GM18507 (cell line): ENCODE measurements at places on chromosomes 2 and 18.

DNA sequence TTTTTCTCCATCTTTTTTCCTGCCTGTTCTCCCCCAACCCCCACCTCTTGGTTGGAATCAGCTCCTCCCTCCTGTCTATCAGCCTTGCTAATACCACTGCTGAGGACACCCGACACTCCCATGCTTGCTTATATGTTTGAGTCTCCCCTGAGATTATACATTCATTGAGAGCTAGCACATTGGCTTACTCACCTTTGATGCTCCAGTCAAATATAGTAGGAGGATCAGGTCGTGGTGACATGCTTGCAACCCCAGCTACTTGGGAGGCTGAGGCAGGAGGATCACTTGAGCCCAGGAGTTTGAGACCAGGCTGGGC, 91.5 kb upstream of the CCBE1 start:
- DNase-seq, result no peak

GRCh38 chr18:57077005-57077765, 69.7 kb upstream of the BOD1L2 start:
- no peak for DNase-seq

- DNase-seq, result no peak
Measured at GRCh38 chr2:206086716-206087350, 859 bp upstream of the INO80D start.

- DNase-seq, result no peak
Measured at GRCh38 chr2:217906798-217907197, 96.0 kb downstream of the TNS1 start.

GRCh38 chr18:41881285-41881684, 73.7 kb upstream of the PIK3C3 start:
- DNase-seq, result no peak

GRCh38 chr2:168884975-168885374, 5.3 kb downstream of the SPC25 start:
- no peak for DNase-seq

- DNase-seq, result no peak
Measured at GRCh38 chr2:216469661-216470060, 29.0 kb upstream of the RPL37A start.

GRCh38 chr2:16406496-16407289, 258.9 kb downstream of the CYRIA start:
- no peak for DNase-seq

DNA sequence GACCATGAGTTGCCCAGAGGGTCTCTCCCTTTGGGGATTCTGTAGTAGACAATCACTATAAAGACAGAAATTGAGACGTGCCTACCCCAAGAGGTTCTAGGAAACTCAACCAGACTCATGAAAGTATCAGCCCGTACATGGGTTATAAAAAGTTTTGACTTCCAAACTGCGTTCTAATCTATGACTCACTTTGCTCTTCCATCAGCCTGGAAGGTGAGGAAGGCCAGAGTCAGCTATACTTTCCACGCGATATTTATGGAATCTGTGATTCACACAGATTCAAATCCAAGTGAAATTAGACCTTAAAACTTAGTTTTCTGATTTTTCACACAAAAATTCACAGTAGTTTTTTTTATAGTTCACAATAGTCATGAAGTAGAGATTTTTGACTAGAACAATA, 7.7 kb upstream of the LYPD1 start:
- no peak for DNase-seq

DNA sequence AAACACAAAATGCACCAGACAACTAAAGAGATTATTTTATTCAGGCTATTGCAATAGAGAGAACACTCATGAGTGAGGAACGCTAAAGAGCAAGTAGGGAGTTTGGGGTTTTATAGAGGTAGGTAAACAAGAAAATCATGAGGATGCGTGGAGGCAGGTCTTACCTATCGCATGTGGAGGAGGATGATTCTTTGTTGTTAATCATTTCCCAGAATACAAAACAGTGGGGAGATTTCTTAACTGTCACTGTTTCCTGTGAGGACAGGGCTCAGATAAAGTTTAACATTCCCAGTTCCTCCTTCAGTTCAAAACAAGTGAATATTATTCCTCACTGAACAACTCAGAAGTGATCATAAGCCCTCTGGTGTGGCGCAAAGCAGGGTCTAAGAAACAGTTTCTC, 156.1 kb upstream of the MGAT5 start:
- no peak for DNase-seq

DNA sequence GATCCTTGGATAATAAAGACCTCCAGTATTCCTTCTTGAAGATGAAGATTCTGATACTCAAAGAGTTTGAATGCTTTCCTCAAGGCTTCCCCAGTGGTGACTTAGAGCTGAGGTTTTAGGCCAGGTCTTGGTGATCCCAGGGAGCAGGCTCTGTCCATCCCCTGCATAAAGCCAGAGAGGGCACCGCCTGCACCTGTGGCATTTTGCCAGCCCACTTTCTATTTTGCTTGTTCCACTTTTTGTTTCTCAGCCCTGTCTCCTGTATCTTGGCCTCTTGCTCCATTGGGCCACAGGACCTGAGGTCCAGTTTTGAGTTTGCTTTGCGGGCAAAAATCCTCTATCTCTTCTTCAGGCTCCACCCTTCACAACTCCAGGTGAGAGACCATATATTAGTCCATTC, 6.7 kb upstream of the SCYGR1 start:
- no peak for DNase-seq

DNA sequence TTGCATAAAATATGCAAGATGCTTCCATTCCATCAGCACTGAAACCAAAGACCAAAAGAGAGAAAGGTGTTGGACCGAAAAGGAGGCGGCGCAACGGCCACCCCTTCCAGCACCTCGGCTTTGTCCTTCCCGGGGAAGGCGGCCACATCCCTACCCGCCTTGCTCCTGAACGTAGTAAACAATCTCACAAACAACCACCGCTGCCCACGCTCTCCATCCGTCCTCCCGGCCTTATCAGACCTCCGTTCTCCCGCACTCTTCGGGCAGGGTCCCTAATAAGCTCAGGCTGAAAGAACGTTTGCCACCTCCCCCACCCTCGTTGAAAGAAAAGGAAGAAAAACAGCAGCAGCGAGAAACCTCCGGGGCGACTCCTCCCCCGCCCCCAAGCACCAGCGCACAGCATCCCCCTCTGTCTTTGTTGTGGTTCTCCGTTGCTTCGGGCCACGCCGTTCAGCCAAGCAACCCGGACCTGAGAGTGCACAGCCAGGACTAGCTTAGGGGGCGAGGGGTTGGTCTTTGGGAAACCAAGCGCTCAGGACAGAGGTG, 4.4 kb downstream of the EVX2 start:
- DNase-seq, result no peak

GRCh38 chr18:26488417-26489009, 59.8 kb downstream of the KCTD1 start:
- DNase-seq, result no peak

GRCh38 chr2:230942920-230943896, 18.2 kb upstream of the GPR55 start:
- DNase-seq, result no peak

GRCh38 chr2:85502720-85503119, 36.2 kb upstream of the MAT2A start:
- no peak for DNase-seq

DNA sequence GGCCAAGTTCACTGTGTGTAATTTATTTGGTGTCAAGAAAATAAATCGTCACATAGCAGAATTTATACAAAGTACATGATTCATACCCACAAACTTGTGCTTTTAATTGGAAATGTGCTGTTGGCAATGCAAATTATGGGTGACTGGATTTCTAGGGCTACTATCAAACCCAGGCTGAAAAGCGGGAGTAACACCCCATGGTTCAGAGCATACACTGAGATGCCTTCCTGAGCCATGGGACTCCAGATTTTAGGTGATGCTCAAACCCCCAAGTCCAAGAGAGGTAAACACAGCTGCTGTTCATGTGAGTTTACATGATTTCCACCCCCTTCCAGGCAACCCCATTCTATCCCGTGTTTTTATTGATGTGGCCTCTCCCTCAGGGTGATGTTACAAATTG, 565.9 kb upstream of the ID2 start:
- DNase-seq, result no peak

- DNase-seq, result no peak
Measured at GRCh38 chr2:71567625-71568024, 114.3 kb downstream of the DYSF start.

GRCh38 chr2:24815171-24815570, 21.9 kb downstream of the CENPO start:
- no peak for DNase-seq

- DNase-seq, result no peak
Measured at GRCh38 chr2:158478816-158479215, 22.1 kb downstream of the PKP4 start.

- no peak for DNase-seq
Measured at GRCh38 chr2:98158305-98158704, 71.3 kb downstream of the VWA3B start.

DNA sequence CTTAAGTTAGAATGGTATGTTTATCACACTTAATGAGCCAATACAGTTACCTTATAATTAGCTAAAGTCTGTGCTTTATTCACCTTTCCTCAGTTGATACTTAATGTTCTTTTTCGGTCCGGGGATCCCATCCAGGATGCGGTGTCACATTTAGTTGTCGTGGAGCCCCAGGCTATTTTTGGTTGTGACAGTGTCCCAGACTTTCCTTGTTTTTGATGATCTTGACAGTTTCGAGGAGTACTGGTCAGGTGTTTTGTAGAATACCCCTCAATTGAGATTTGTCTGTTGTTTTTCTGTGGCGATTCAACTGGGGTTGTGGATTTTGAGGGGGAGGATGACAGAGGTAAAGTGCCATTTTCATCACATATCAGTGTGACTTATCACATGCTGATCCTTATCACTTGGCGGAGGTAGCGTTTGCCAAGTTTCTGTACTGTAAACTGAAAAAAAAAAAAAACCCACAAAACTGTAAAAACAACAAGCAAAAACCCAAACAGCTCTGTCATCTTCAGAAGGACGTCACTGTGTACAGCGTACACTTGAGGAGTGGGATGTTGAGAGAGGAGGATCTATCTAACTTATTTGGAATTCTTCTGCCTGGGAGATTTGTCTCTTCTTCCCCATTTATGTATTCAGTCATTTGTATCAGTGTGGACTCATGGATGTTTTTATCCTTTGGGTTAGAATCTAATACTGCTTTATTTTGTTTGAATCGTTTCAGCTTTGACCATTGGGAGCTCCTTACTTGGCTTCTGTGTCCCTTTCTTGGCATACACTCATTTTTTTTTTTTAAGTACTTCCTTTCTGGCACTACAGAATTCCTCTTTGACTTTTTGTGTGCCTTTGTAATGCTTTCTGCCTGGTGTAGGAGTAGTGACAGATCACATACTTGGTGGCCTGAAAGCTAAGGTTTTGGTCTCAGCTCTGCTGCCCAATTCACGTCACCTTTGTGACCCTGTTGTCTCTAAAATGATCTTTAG, 68.1 kb downstream of the FMNL2 start:
- no peak for DNase-seq

- no peak for DNase-seq
Measured at GRCh38 chr2:226529556-226529955, 270.1 kb downstream of the IRS1 start.

GRCh38 chr2:214484239-214484638, 73.4 kb downstream of the VWC2L start:
- no peak for DNase-seq

DNA sequence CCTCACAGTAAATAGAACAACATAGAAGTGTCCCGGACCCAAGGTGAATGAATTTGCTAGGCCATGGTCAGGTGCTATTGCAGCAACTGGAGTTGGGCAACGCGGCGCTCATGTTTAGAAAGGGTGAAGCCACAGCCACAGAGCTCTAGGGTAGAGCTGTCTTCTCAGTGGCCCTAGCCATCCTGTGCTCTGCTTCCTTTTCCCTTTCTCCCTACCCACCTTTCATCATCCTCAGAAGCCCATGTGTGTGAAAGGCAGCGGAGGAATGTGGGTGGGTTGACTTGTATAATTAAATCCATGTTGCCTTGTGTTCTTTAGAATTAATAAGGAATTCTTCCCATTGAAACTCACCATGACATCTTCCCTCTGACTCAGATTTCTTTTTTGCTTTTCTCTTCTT, 336.7 kb downstream of the OSR1 start:
- no peak for DNase-seq

GRCh38 chr2:65420712-65421431, 11.5 kb downstream of the SPRED2 start:
- DNase-seq, result no peak

DNA sequence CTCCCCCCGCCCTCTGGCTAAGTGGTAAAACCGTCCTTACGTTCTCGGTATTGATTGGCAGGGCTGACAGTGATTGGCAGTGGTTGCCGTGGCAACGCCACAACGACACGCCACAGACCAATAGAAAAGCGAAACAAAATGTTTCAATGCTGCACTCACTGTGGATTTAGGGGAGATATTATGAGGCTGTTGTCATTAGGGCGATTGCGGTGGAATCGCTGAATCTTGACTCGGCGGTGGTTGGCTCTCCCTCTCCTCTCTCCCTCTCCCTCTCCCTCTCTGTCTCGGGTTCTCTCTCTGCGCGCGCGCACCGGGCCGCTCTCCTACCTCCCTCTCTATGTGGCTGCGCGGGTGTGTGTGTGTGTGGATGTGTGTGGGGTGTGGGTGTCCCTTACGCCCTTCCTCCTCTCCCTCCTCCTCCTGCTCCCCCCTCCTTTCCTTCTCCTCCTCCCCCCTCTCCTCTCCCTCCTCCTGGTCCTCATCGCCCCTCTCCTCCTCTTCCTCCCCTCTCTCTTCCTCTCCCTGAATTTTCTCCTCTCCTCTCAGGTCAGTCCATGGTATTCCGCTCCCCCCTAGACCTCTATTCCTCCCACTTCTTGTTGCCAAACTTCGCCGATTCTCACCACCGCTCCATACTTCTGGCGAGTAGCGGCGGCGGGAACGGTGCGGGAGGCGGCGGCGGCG, at the start of gene SIX3:
SIX3 (plus strand) TSS at position 152 of the 684 bp plus-strand sequence; CDS start at position 555, 403 bp downstream.
- peak; percentile 42 for DNase-seq

DNA sequence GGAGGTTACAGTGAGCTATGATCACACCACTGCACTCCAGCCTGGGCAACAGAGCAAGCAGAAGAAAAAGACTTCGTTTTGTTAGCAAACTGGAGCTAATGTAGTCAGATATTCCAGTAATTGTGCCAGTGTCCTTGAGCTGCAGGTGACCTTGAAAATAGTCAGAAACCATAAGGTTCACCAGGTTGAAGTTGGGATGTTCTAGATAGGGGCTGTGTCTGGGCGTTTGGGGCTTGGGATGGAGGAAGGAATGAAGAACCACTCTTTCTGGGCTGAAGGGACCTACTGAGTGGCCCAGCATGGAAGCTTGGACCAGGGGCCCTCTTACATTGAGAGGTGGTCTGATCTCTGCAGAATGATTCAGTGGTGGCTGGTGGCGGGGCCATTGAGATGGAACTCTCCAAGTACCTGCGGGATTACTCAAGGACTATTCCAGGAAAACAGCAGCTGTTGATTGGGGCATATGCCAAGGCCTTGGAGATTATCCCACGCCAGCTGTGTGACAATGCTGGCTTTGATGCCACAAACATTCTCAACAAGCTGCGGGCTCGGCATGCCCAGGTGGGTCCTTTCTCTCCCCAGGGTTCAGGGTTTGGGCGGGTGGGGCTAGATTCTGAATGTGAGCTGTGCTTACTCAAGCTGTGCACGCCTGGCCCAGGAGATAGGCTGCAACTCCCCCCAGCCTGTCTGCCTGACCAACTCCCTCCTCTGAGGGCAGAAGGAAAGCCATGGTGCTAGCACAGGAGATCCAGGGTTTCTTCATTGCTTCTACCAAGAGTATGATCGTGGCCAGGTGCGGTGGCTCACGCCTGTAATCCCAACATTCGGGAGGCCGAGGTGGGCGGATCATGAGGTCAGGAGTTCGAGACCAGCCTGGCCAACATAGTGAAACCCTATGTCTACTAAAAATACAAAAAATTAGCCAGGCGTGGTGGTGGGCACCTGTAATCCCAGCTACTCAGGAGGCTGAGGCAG, 17.1 kb downstream of the CCT7 start:
- DNase-seq, result no peak
